ENCODE measurements at places on chromosomes 2 and 18.

GRCh38 chr2:12797815-12798214 is 81.1 kb downstream of the TRIB2 start:
- DNase-seq: no peak

DNA sequence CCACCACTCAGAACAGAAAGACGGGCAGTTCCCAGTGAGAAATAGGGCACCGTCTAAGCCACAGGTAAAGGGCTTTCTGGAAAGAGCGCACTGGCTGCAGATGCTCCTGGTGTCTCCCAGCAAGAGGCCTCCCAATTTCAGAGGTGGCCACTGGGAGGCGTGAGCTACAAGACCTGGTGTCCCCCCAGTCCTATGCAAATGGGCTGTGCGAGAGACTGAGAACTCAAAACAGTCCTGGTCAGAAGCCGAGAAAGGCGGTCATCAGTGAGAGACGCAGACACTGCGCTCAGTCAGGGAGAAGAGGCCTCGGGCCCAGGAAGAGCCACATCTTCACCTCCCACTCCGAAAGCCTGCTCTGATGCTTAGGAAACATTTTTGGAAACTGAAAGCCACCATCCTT is 179.5 kb downstream of the EIPR1 start:
- DNase-seq: no peak

GRCh38 chr2:69202327-69202726 is 184.7 kb downstream of the GFPT1 start:
- no peak for DNase-seq

GRCh38 chr2:120870467-120870788 is 134.8 kb downstream of the GLI2 start:
- DNase-seq: no peak

DNA sequence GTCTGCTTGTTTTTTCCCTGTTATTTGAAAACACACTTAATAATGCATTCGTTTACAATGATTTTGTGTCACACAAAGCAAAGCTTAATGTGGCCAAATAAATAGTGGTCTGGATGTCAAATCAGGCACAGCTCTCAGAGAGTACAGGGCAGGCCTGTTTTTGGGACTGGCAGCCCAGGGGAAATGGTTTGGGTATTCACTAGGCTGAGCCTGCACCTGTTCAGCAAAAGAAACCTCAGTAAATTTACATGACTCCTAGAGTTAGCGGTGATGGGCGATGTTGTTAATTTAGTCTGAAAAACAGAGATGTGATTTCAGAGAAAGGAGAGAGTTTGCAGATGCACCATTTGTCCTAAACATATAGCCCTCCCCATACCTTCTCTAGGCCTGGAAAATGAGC is 197.1 kb downstream of the ALK start:
- no peak for DNase-seq

DNA sequence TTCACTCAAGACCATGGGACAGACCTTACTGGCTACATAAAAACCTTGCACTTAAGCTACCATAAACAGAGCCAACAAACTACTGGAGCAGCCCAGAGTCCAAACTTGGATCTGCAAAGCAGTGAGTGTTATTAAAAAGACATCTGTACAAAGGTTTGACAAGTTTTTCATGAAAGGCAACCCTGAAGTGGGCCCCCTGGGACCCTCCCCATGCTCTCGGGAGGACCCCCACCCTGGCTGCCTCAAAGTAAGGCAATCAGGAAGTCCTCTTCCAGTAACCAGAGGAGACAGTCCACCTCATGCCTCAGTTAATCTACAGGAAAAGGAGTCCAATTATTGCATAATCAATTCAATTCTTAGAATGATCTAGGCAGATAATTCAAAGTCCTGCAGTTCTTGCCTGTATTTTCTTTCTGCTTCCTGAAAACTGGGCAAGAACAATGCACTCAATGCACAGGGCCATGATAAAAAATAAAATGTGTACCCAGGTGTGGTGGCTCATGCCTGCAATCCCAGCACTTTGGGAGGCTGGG is 69.7 kb downstream of the TBC1D8 start:
- no peak for DNase-seq

DNA sequence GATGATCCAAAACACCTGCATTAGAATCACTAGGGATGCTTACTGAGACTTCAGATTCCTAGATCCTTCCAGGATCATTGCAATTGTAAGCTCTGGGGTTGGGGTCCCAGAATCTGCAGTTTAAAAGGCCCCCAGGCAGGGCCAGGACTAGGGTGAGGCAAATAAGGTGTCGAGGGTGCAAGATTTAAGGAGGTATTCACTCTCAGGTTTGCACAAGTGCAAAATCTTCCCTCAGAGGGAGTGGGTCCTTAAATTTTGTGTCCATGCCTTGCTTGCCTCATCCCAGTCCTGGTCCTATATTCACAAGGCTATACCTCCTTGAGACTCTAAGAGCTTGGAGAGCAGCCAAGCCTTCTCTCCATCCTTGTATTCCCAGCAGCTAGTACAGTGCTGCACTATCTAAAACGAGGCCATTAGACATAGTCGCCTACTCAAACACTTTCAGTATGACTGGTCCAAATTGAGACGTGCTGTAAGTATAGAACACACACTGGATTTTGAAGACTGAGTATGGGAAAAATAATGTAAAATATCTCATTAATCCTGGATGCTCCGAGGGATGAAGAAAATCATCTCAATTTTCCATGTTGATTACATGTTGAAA is 31.6 kb upstream of the MREG start:
- DNase-seq: no peak

DNA sequence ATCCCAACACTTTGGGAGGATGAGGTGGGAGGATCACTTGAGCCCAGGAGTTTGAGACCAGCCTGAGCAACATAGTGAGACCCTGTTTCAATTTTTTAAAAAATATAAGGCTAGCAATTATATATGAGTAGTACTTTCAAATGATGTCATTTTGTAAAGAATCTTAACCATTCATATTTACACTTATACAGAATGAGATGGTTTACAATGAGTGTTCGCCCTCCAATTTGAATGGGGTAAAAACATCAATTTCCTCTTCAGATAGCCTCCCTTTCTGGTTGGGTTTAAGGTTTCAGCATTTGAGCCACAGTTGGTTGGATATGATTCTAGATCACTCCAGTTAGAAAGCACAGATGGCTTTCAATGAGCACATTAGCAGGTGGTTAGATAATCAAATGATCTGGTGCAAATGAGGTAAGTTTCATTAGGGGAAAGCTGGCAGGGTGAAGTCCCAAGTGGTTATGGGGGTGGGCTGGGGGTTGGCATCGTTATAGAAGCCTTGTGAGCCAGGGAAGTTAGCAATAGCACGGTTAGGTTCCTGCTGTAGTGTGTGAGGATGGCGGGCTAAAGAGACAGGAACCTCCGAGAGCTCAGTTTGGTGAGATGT is 63.9 kb downstream of the TRPM8 start:
- DNase-seq: no peak

- no peak for DNase-seq
These were observed 40.0 kb upstream of the BIN1 start for GRCh38 chr2:127146820-127147502.

GRCh38 chr2:70850925-70851324 is 15.3 kb upstream of the CD207 start:
- DNase-seq: no peak

GRCh38 chr2:16385341-16385740 is 280.3 kb downstream of the CYRIA start:
- DNase-seq: no peak
